ENCODE measurements at places on chromosomes 2 and 18. TPM values are rescaled to one million over a fixed set of nuclear protein-coding genes. Genes with fewer than 3 reads are reported as not detected.
A peak's percentile ranks its signal among the peaks of the same experiment; 100 is the strongest.

GDF7 gene
- total RNA-seq: not detected

DNA sequence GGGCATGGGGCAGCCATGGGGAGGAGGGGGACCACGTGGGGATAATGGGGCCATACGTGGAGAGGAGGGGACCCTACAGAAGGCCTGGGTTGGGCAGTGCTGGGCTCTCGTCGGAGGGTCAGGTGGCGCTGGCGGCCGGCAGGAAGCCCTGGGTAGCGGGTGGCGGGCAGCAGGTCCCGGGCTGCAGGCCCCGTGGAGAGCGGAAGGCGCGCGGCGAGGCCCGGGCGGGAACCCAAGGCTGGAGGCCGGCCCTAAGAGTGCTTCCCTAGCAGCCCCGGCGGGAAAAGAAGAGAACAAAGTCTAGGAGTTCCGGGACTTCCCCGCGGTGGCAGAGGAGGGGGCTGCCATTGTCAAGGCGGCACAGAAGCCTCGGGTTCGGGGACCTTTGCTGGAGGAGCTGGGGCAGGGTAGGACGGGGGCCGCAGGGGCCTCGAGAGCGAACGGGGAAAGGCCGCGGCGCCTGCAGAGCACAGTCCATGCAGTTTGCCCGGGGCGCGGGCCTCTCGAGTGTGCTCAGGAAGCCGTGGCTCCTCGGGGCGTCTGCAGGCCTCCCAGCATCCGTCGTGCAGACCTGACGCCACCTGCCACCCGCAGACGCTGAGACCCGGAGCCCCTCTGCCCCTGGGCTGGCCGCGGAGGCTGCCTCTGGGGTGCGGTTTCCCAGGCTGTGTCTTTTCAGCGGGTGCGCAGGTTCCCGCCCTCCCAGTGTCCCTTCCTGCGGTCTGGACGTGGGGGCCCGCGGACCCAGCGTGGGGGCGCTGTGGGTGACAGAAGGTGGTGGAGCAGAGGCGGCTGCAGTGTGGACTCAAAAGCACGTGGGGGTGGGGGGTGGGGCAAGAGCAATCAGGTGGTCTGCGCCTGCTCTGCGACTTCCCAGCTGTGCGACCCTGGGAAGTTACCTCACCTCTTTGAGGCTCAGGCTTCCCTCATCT is 19.4 kb upstream of the NCL start:
- no peak for DNase-seq

EPB41L3 gene
- 16.6 TPM for total RNA-seq

GRCh38 chr18:54762386-54762785 is 65.9 kb upstream of the RAB27B start:
- DNase-seq: no peak

ABCB11 gene
- total RNA-seq: 0.02 TPM

EFR3B gene
- 0.27 TPM for total RNA-seq

DNA sequence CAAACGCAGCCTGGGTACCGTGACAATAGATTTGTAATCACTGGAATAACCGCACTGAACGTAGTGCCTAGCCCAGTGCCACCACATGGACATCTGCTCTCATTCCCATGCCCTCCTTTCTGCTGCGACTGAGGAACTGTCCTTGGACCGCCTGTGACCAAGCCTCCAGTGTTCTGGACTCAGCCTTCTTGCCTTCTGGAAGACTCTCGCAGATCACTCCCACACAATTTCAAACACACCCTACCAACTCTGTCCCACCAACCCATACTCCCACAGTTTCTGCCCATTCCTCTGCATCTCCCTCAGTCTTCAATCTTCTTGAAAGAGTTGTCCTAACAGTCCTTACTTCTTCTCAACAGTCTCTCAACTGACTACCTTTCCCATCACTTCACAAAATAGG is 2.1 kb downstream of the RNF149 start:
- no peak for DNase-seq

GRCh38 chr18:31943878-31944816 is 1.2 kb upstream of the TRAPPC8 start:
- no peak for DNase-seq

- peak; percentile 49 for DNase-seq
Observed at GRCh38 chr2:7427293-7428060, 510.3 kb downstream of the RNF144A start.

AGXT gene
- total RNA-seq: not detected
